ENCODE measurements at places on chromosomes 3 and 15.

DNA sequence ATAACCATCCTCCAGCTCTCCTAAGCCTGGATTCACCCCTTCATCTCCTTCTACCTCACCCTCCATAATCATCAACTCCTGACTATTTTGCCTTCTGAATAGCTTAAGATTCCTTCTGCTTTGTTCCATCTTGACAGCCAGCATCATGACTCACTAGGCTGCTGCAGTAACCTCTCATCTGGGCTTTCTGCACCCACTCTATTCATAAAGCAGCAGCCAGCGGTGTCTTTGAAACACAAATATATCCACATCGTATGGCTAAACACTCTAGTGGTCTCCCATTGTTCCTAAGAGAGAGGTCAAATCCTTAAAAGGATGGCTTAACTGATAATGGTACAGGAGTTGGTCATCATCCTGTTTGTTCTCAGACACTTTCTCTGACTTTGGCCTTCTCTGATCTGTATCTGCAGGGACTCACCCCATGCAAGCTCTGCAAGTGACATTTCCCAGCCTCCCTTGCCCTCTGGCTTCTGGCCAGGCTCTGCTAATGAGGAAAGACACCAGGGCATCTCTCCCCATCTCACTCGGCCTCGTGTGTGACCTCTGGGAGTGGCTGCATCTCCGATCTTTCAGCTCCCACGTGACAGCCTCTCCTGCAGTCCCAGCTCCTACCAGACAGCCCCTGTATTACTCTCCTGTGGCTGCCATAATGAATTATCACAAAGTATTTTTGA, 6.2 kb downstream of the GRK7 start:
- DNase-seq = no peak

DNA sequence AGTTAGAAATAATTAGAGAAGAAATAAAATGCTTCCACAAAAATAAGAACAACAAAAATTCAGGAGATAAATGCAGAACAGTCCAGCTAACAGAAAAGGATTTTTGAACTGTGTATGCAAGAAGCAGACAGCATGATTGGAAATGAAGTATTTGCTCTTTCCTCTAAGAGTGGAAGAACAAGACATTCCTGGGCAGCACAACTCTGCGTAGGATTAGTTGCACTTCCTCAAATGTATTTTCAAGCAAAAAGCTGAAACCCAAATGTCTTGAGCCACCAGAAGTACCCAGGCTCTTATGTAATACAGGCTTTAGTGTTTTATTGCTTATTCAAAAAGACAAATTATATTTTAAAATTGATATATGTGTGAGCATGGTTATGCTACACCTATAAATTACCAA, 127.2 kb downstream of the ZBTB20 start:
- no peak for DNase-seq

DNA sequence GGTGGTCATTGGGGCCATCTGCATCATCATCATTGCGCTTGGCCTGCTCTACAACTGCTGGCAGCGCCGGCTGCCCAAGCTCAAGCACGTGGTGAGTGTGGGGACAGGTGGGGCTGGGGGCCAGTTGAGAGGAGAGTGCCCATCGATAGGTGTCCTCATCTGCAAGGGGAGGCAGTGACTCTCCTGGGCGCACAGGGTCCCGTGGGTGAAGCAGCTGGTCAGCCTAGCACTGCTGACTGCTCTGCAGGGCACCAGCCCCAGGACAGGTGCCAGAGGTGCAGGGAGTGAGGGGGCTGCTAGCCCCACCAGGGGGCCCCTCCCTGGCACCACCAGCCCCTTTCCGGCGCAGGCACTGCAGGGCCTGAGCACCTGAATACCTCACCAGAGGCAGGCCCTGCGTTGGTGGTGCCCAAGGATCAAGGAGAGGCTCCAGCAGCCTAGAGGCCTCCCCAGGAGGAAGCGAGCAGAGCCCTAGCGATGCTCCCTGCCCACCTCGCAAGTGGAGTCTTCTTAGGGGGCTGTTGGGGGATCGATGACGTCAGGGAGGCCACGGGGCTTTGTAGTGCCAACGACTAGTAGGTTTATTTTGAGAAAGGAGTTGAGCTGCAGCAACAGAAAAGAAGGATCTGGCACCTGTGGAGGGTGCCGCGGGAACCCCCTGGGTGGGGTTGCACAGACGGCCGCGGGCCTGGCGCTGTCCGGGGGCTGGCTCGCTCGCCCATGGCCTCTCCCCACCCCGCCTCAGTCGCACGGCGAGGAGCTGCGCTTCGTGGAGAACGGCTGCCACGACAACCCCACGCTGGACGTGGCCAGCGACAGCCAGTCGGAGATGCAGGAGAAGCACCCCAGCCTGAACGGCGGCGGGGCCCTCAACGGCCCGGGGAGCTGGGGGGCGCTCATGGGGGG, 976 bp upstream of the ABTB1 start:
- DNase-seq = no peak

GRCh38 chr3:58994746-58995330, 55.0 kb downstream of the CFAP20DC start:
- peak; percentile 87 for DNase-seq

- DNase-seq = peak; percentile 64
Measured at GRCh38 chr3:136343873-136344555, 93.9 kb downstream of the PCCB start.

- no peak for DNase-seq
Measured at GRCh38 chr3:71423151-71423906, 160.2 kb downstream of the FOXP1 start.

GRCh38 chr3:129383292-129383860, 45.1 kb downstream of the EFCAB12 start:
- peak; percentile 79 for DNase-seq

DNA sequence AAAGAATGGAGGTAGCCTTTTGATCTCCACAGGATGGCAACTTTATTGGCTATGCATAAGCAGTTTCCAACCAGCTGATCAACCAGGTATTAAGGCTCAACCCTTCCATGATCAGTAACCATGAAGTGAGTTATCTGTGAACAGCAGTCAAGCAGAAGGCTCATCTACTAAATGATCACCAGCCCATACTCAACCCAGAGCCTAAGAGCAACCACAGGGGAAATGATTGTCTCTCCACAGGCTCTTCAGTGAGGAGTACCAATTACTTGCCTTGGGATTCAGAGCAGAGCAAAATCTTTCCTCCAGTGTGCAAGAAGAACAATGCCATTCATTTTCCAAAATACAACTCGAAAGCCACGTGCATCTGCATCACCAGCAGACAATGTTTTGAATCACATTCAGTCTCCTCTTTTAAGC, 754.8 kb downstream of the ROBO1 start:
- DNase-seq = peak; percentile 85

DNA sequence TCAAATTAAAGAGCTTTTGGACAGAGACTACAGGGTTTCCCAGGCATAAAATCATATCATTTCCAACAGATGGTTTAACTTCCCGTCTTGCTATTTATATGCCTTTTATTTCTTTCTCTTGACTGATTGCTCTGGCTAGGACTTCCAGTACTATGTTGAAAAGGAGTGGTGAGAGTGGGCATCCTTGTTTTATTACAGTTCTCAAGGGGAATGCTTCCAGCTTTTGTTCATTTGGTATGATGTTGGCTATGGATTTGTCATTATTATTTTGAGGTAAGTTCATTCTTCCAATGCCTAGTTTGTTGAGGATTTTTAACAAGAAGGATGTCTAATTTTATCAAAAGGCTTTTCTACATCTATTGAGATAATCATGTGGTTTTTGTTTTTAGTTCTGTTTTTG, 896.6 kb upstream of the CFAP20DC start:
- no peak for DNase-seq

GRCh38 chr3:14212032-14212431, 33.4 kb downstream of the LSM3 start:
- no peak for DNase-seq

DNA sequence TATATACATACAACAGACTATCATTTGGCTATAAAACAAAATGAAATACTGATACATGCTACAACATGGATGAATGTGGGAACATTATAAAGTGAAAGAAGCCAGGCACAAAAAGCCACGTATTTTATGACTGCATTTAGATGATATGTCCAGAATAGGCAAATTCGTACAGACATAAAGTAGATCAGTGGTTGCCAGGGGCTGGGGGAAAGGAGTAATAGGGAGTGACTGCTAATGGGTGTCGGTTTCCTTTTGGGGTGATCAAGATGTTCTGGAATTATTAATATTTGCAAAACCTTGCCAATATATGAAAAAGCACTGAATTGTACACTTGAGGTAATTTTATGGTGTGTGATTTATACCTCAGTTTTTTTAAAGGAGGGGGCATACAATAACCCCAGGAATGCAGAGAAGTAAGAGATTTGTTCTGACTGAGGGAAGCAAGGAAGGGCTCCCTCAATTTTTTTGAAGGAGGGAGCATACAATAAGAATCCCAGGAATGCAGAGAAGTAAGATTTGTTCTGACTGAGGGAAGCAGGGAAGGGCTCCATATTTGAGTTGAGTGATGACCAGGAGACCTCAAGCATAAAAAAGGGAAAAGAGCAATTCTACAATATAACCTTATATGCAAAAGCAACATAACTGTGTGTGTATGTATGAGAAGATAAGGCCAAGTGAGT, 6.2 kb downstream of the PSMD6 start:
- DNase-seq = no peak

DNA sequence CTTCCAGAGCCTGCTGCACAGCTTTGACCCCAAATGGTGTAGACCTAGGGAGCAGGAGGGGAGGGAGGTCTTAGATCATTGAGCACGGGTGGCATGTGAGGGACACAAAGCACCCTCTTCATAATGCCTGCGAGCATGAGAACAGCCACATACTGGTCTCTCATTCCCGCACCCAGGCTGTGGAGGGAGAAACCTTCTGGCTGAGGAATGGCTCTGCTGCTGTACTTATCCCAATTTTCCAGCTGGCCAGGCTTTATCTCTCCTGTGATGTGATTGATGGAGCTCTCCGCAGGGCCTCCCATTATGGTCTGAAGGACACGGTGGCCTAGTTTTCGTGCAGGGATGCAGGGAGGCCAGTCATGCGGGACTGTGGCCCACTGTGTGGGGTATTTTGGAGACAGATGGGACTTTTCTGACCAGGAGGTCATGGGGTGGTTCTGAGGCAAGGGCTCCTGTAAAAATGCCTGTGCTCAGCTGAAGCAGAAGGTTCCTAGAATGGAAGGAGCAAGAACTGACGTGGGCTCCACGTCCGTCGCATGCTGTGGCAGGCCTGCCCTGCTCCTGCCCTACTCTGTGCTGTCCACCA, 251.5 kb downstream of the PLCL2 start:
- no peak for DNase-seq

DNA sequence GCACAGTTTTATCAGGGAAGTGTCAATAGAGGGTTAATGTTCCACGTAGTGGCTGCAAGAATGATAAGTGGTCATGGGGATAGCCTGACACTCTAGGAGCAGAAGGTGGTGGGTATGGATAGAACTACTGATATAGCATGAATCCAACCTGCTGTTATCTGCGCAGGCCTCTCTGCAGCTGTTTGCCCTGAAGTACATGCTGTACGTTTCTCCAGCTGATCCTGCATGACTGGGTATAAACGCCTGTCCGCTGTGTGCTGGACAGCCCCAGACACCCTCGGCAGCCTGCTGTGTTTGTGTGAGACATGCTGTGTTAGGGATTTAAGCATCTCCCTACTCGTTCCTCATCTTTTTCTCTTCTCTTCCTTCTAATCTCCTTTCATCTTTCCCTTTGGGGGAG, 87.1 kb downstream of the LPP start:
- no peak for DNase-seq

DNA sequence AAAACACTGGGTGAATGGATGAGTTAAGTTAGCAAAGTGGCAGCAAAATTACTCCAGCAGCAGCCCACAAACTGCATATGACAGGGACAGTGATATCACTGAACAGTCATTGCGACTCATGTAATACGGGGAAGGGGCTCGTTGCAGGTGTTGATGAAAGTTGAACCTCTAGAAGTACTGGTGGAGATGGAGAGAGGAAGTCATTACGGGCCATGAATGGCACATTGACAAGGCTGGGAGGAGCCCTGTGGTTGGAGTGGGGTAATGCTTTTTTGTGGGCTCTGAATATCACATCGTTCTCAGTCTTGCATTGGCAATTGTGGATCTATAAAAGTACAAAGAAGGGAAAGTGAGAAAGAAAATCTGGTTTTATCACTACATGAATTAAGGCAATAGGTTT, 278.1 kb downstream of the ZPLD1 start:
- DNase-seq = no peak

GRCh38 chr15:101439920-101440319, 49.6 kb downstream of the PCSK6 start:
- DNase-seq = no peak

- no peak for DNase-seq
Measured at GRCh38 chr15:100714749-100715342, 112.5 kb downstream of the ASB7 start.

GRCh38 chr15:51970132-51970817, 1.3 kb downstream of the LEO1 start:
- DNase-seq = no peak

- DNase-seq = no peak
Measured at GRCh38 chr15:44661576-44661975, 1.9 kb downstream of the SPG11 start.

DNA sequence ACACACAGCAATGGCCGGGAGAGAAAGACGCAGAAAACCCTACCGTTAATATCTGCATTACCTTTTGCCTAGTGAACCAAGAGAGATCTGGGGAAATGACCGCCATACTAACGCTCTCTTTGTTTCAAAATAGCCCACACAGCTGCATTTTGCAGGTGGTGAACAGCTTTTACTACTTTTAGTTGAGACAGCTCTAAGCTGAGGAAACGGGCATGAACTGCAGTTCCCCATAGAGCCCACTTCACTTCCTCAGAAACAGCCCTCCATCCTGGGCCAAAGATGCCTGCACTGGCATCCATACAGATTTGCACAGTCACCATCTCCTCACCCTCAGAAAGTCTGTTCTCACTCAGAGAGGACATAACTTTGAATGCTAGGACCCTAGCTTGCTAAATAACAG, 45.0 kb downstream of the ZNF860 start:
- no peak for DNase-seq

DNA sequence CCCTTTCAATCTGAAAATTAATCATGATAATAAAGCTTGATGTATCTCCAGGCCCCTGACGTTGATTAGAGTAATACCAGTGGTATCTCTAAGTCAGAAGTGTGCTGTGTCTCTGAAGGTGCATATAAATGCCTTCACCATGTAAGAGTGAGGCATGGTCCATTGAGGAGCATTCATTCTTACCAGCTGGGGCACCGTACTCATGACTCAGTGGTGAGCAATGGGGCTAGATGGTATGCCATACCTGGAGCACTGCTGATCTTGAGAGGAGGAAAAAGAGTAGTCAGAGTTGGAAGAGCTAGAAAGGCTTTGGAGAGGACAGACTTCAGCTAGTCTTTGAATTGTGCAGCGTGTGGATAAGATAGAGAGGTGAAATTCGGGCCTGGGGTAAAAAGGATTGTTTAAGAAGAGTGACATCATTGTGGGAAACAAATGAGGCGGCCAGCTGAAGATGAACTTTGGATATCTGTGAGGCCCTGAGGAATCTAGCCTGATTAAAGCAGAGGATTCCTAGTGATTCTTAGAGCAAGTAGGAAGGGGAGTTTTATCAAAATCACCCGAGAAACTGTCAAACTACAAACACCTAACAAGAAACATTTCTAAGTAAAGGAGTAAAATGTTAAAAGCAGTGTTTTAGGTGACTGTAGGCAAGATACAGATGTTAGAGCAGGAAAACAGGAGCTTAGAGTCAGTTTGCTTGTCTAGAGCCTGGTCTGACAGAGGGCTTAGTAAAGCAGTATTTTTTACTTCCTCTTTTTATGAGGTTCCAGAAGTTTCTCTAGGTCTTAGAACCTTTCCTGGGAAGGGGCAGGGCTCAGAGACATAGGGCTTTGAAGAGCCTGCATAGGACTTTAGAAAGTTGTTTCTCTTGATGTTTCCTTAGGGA, 13.6 kb downstream of the TMOD3 start:
- DNase-seq = no peak

GRCh38 chr3:82087958-82088357, 326.5 kb upstream of the GBE1 start:
- DNase-seq = no peak

GRCh38 chr3:13174011-13174802, 101.0 kb upstream of the IQSEC1 start:
- no peak for DNase-seq

Data from COLO829 (cell line).